ENCODE measurements at places on chromosomes 7 and 10. TPM values are rescaled to one million over a fixed set of nuclear protein-coding genes. Genes with fewer than 3 reads are reported as not detected.

TMEM178B gene
- 22.3 TPM for total RNA-seq

TTYH3 gene
- 16.7 TPM for total RNA-seq

GPC2 gene
- total RNA-seq: 1.3 TPM

ETV1 gene
- total RNA-seq: 5.9 TPM

MLXIPL gene
- total RNA-seq: 9.7 TPM

TBL2 gene
- total RNA-seq: 50.4 TPM

FZD1 gene
- 110 TPM for total RNA-seq

Data from thyroid gland (tissue), 4 donors.